ENCODE measurements at places on chromosomes 1 and 21.

DNA sequence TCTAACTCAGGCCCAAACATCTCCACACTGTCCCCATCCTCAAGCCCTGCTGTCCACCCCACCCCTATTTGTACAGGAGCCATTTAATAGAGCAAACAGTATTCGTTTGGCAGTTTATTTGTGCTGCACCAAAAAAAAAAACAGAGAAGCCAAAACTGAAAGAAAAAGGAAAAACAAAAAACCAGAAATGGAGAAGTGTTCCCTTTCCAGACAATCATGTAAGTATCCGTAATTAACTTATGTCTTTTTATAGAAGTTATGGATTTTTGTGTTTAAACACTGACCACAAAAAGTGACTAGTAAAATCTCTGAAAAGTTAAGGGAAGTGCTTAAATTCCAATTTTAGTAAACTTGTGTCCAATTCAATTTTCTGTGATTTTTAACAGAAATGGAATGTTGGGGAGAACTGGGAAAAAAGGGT, 40.4 kb upstream of the ZBTB18 start:
- no peak for DNase-seq

DNA sequence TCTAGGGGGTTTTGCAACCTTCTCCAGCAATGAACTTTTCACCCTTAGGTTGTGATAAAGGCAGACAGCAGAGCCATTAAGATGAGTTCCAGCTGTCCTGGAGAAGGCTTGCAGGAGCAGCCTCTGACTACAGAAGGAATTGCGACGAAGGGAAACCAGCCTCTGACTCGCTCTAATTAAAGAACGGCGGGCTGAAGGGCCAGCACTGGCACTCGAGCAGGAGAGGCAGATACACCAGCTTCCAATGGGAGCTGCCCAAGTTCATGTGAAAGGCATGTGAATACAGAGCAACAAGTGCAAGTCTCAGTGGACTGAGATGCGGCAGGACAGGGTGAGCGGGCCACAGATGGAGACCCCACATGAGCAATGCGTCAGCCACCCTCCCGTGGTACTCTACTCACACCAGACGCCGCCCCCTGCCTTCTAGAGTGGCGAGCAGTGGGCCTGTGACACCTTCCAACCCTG, 15.7 kb downstream of the RCC2 start:
- DNase-seq, result no peak

DNA sequence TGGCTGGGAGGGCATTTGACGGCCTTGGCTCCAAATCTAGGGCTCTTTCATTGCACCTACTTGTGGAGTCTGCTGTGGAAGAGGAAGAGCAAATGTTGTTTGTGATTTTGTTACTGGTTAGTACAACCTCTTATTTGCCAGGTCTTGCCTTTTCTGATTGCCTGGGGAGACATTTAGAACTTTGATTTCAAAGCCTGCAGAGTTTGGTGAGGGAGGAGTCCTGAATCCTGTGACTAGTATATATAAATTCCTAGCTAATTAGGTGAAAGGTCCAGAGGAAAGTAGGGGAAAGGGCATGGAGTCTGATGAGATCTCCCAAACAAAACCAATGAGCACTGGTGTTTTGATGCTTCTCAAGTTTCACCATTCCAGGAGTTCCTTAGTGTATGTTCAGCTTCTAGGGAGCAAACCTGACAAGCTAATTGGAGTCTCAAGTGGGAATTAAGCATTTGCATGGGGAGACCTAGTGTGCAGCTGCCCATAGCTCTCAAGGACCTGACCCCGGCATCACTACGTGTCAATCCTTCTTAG, 5.1 kb upstream of the HMGCS2 start:
- DNase-seq, result no peak

GRCh38 chr21:35170244-35170643, 121.1 kb upstream of the RUNX1 start:
- no peak for DNase-seq

DNA sequence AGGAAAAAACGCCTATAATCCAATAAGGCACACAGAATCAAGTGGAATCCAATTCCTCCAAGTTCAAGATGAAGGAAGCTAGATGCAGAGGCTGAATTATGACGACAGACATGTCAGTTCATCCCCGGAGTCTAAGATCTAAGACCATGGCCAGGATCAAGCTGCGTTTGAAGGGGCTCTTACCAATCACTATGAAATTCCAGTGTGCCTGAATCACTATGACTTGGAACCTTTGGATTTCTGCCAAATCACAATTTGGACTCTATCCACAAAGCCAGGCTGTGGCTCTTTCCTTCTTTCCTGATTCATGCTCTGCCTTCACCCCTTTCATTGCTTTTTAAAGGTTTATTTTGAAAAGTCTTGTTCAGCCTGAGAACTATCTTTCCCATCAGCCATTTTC, 17.1 kb downstream of the OLIG2 start:
- DNase-seq, result peak; percentile 94

- no peak for DNase-seq
Observed at GRCh38 chr1:220966881-220967611, 87.8 kb downstream of the HLX start.

DNA sequence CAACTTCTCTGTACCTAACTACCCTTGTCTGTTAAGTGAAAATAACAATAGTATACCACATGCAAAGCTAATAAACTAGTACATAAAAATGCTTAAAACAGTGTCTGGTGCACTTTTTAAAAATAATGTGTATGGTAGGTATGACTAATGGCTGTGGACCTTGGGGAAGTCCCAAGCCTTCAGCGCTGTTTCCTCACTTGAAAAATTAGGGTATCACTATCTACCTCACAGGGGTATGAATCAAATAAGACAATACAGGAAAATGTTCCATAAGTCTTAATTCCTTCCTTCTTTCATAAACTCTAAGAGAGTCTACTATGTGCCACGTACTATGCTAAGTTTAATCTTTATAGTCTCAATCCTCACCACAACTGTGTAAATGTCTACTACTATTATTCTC, 32.0 kb downstream of the EGLN1 start:
- DNase-seq, result no peak

DNA sequence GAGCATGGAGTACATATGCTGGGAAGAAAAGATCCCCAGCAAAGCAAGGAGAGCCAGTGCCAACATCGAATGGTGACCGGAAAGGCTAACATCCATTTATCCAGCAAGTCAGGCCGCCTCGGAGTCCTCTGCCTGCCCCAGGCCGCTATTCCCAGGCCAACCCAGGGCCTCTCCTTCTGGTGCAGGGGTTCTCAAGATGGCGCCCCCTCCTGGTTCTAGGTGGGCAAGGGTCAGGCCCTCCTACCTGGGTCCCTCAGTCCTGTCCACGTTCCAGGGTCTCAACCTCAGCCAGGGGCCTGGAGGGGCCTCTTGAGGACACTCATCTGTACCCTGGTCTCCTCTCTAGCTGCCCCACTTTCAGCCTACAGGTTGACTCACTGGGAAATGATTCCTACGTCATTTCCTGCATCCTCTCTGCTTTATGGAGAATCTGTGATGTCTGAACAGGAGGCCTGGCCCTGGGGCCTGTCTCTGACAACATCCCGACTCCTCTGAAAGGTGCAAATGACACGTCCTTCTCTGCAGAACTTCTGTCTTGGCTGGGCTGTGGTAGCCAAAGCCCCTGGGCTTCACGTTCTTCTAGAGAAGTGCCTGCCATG, 145.3 kb downstream of the PSMG1 start:
- DNase-seq, result no peak

DNA sequence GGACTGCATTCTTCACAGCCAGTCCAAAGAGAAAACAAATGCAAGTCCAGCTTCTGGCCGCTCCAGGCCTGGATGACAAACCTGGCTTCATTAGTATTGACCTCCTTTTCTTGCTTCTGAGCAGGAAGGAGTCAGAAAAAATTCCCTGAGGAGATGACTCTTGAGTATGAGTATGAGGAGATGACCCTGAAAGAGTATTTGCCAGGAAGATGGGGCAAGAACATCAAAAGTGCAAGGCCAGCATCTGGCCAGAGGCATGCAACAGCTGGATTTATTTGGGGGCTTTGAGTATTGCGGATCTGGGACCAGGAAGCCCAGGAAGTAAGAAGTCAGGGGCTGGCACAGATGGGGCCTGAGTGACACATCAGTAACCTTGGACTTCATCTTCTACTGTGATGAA, 113.9 kb downstream of the GLIS1 start:
- DNase-seq, result no peak

GRCh38 chr1:220882061-220882891, 3.0 kb downstream of the HLX start:
- no peak for DNase-seq

DNA sequence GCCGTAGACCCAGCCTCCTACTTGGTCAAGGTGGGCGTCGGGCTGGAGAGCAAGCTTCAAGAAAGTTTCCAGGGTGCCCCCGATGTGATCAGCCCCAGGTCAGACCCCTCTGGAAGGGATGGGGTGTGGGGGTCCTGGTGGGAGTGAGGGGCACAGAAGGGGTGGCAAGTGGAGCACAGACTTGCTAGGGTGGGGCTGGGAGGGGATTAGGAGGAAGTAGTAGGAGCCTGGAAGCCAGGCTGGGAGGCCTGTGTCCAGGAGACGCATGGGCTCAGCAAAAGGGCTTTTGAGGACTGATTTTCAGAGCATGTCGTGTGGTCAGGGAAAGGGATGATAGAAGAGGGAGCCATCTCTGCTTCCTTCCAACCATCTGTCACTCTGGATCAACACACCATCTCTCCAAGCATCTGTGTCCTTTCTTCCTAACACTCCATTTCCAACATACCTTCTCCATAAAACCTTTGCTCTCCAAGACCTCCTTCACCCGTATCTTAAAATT, 8.5 kb downstream of the TRIM46 start:
- no peak for DNase-seq

DNA sequence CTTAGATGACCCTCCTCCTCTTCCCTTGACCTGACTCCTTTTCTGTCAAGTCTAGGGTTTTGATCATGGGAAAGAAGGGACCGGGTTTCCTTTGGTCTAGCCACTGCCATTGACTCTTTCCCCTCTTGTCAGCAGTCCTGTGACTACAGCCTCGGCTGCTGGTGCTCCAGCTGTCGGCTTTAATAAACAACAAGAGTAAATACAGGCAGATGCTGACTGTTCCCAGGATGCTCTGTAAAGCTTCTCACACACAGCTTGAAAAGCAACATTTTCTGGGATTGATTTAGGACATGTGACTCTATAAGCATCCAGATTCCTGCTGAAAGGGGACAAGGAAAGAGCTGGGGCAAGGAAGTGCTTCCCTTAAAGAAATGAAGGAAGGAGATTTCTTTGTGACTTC, 53.5 kb upstream of the CTTNBP2NL start:
- DNase-seq, result no peak

DNA sequence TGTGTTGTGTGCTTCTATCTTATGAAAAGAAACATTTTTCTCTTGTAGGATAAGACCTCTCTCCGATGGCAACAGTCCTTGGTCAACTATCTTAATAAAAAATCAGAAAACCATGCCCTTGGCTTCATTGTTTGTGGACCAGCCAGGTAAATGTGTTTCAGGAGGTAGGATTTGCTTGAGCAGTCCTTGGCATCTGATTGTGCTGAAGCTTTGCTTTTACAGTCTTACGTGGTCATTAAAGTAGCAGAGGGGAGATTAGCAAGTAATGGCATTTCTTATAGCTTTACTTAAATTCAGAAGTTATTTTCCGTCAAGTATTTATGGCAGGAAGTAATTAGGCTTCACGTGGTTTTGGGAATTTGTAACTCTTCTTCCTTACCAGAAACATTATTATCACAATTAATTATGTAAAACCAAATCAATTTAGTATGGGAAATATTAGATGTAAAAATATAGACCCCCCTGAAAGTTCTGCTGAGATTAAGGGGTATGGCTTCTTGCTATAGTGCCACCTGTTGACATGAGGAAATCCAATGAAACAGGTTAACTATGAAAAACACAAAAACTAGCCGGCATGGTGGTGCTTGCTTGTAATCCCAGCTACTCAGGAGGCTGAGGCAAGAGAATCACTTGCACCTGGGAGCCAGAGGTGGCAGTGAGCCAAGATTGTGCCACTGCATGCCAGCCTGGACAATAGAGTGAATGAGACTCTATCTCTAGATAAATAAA, 49.0 kb downstream of the MAP3K21 start:
- DNase-seq, result no peak

- no peak for DNase-seq
Observed at GRCh38 chr1:86503406-86504136, 34.8 kb downstream of the CLCA1 start.

DNA sequence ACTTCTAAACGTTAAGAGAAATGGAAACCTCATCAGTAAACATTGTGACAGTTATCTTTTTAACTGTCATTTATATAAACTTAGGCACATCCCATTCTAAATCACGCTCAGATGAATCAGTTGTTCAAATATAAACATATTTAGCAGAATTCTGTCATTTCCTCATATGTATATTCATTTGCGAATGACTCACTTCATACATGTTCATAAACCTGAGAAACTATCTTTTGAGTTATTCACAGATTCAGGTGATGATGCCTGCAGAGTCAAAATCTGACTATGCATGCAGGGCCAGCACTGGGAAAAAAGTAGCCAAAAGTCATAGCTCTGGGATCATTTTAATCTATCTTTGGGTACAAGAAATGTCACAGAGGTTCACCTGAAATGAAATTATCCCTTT, 153.8 kb upstream of the PKN2 start:
- no peak for DNase-seq

DNA sequence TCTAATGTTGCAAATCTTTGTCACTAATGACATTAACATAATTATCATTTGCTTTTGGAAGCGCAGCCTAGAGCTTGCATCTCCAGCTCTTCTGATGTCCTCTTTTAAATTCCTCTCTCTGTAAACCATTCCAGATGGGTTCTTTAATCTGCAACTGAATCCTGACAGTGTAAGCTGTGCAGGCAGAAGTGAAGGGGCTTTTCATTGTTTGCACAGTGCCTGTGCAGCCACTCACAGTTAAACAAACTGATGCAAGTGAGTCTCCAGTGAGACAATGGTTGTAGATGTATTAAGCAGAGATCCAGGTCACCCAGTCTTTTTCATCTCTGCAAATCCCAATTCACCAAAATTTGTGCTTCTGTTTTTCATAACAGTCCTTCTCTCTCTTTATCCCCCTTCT, 22.5 kb upstream of the FCRL5 start:
- DNase-seq, result no peak

- DNase-seq, result no peak
Observed at GRCh38 chr1:24191860-24192259, 4.8 kb upstream of the IFNLR1 start.

- DNase-seq, result no peak
Observed at GRCh38 chr1:53071915-53072314, 9.9 kb downstream of the PODN start.

GRCh38 chr1:185681034-185681633, 53.1 kb upstream of the HMCN1 start:
- DNase-seq, result peak; percentile 7

- no peak for DNase-seq
Observed at GRCh38 chr1:99461499-99461898, 184.4 kb upstream of the PALMD start.

GRCh38 chr1:227892489-227893299, 55.0 kb downstream of the WNT9A start:
- DNase-seq, result no peak

DNA sequence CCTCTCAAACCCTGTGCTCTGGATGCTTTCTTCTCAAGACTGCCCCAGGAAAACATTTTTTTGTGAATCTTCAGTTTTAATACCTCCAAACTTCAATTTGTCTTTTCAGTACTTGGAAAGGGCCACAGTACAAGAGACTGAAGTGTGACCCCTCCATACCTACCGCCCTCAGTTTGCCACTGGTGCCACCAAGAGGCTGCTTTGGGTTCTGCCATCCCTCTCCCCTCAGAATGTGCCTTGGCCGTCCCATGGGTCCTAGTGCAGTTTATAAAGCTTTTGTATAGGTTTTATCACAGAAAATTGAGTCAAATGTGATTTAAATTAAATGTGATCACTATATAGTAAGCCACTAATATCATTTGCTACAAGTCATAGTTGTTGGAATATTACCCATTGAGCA, 60.8 kb upstream of the PGD start:
- no peak for DNase-seq

- DNase-seq, result no peak
Observed at GRCh38 chr1:111989531-111990025, at the start of gene KCND3. TSS of gene KCND3 (minus strand) at chr1:111989668.
